ENCODE measurements at places on chromosomes 3 and 15.

DNA sequence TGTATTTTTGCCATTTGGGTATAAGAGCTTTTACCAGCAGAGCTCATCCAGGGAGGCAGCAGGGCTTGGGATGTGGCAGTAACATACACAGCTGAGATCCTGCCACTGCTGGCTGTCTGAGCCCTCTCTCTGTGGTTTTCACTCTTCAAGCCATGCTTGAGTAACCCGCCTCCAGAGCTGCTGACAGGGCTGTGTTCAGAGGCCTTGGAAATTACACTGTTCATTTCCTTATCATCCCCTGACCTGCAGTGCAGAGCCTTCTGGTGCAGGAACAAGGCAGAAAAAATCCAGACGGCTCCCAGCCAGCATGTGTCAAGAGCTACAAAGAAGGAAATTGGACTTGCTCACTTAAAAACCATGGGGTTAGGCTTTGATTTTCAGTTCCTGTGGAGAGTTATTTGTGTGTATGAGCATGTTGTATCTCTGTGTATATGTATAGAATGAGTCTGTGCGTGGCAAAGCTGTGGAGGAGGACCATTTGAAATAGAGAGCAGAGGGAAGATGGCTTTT lies 47.0 kb downstream of the ZNF609 start:
- DNase-seq: no peak

DNA sequence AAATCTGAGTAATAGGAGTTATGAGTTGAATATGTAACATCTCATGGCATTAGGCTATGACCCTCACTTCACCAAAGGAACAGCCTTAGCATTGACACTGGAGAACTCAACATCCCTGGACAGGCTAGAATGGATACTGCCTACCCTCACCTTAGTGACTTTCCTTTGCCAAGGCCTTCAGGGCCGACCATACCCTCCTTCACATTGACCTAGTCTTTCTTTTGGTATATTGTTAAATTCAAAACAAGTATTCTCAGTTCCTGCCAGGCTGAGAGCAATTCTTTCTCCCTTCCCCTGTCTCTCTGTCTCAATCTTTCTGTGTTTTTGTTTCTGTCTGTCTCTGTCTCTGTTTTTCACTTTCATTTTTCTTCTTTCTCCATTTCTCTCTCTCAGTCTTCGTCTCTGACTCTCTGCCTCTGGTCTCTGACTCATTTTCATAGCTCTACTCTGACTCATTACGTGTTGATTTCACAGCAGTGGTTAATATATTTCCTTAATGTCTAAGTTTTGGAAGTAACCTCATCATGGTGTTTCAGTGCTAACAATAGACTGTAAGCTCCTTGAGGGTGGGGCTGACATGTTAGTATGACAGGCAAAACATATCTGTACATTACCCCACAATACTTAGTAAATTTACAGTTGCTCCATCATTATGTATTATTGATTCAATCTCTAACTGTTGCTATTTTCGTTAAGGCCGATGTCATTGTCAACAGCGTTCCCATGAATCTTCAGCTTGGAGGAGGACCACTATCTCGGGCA lies 32.5 kb downstream of the PARP15 start:
- no peak for DNase-seq

DNA sequence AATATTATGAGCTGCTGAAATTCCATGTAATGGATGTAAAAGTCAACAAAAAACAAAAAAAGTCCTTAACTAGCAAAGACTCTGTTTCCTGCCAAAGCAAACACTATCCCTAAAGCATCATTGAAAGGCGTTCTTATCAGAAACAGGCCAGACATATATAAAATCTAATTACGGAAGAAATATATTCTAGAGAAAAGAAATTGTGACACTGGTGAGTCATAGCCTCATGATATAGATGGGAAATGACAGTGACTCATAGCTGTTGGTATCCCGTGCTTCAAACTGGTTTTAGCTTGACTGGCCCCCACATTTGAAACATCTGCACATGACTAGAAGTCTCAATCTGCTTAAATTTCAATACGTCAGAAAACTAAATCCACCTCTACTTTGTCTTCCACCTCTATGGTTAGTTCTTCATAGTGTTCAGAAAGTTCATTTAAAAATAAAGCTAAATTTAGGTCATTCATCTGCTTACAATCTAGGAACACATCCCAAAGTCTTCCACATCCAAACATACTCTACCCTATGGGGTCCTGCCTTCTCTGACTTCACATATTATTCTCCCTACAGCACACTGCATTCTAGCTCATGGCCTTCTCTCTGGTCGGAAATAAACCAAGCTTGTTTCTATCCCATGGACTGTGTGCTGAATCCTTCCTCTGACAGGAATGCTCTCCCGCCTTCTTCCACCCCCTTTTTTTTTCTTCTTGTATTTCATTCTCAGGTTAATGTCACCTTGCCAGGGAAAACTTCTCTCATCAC lies 456.3 kb upstream of the ARRDC4 start:
- no peak for DNase-seq

GRCh38 chr15:62021991-62022600 lies 38.2 kb downstream of the VPS13C start:
- no peak for DNase-seq

DNA sequence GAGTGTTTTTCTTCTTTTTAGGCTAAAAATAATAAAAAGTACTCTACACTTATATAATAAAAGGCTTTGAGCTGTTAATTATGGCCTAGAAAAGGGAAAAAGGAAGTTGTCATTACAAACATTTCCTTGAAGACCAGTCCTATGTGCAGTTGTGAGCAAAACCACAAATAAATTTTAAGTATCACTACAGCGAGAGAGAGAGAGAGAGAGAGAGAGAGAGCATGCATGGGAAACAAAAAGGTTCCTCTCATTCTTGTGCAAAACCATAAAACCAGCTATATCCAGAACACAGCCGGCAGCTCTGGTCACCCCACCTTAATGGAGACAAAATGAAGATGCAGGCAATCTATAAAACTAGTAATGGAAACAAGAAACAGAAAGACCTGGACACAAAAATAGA lies 33.6 kb downstream of the HEG1 start:
- no peak for DNase-seq

GRCh38 chr3:9730657-9731205 lies 804 bp upstream of the BRPF1 start:
- peak; percentile 84 for DNase-seq

GRCh38 chr3:6714962-6715361 lies 146.0 kb upstream of the GRM7 start:
- DNase-seq: no peak

DNA sequence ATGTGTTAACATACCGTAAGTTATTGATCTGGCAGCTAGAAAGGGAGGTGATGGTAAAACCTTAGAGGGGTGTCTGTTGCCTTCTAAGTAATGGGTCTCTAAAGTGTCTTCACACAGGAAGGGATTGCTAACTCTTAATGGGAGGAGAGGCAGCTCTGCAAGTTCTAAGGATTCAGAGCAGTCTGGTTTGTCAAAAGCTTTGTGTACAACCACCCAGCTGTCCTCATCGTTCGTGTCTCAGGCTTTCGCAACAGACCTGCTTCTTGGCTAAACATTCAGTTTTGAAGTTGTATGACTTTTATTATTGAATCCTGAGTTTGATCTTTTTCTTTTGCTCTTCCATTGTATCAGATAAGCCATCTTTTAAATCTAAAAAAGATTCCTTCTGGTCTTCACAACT lies 404.9 kb downstream of the SQOR start:
- DNase-seq: no peak

DNA sequence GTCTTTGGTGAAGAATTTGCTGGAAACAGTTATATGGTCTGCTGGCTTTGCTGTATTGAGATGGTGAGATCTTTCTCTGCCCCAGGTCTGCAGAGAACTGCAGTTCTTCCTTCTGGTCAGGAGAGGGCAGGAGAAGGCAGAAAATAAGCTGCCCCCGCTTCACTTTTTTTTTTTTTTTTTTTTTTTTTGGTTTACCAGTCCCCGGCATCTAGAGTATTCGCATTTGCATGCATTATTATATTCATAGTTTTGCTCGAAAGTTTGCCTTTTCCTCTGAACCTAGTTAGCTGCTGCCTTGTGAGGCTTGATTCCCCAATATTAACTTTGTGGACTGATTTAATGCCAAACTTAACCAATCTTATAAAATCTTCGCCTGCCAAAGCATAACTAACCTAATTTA lies 10.6 kb upstream of the PARL start:
- peak; percentile 45 for DNase-seq

GRCh38 chr3:138943724-138944653 lies 2.9 kb downstream of the FOXL2 start:
- DNase-seq: no peak

DNA sequence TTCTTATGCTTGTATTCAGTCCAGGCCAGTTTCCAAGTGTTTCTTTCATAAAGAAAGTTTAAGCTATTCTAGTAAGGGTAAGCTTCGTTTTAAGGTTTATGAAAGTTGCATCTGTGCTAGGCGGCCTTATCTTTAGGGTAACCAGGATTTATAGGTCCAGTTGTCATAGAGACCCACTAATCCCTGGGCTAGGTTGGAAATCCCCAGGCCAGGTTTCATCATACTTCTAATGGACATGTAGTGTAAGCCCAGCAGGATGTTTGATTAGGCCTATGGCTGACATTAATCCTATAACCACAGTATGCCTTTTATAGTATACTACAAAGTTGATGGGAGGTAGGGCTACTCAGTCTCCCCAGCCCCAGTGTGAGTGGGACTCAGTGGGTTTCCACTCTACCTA lies 312.4 kb downstream of the CACNA2D3 start:
- DNase-seq: no peak

GRCh38 chr3:97148931-97149330 lies 334.5 kb downstream of the EPHA6 start:
- no peak for DNase-seq

DNA sequence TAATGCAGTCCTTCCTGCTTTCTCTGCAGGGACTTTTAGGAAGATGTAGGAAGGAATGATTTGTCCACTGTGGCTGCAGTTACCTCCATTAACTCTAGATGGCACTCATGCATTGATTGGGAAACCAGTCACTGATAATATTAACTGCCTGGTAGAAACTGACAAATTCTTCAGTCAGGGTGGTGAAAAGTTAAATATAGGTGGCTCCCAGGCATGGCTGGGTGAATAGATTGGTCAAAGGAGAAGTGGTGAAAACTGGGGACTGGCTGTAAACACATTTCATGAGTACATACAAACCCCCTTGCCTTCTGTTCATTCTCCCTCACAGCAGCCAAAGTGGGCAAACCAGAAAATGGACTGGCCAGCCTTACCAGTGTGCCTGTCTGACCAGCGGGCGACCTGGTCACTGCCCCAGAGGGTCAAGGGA lies 333.4 kb downstream of the THSD4 start:
- peak; percentile 3 for DNase-seq

GRCh38 chr3:16802389-16802788 lies 82.4 kb upstream of the PLCL2 start:
- peak; percentile 41 for DNase-seq

DNA sequence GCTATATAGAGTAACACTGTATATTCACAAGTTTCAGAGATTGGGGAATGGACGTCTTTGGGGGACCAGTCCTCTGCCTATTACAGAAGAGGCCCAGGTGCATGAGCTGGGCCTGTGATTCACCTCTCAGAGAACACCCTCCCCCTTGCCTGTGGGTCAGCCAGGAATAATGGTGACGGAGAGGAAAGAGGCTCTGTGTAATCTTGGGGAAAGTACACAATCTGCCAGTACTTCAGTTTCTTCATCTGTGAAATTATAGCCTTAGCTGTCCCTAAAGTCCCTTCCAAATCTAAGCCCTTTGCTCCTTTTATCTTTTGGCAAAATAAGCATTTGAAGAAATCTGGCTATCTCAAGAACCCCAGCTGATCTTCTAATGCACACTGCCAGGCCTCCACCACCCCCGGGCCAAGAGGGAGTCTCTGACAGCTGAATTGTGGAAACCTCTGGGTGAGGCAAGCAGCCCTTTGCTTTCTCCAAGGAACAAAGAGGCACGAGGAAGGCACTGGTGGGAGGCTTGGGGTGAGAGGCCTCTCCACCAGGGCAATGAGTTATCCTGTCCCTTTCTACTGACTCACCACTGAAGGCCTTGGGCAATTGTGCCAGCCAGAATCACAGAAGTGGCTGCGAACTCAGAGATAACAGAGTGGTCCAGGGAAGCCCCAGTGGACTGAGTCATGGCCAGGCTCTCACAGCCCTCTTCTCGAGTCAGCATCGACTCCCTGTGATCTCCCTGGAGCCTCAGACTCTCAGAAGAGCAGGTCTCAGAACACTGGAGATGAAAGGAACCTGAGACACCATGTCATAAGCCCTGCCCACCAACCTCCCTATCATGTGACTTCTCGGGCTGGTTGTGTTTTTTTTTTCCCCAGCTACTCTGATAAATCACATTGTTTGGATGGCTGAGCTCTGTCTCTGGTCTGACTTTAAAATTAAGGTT lies 31.8 kb downstream of the CCNL1 start:
- no peak for DNase-seq

DNA sequence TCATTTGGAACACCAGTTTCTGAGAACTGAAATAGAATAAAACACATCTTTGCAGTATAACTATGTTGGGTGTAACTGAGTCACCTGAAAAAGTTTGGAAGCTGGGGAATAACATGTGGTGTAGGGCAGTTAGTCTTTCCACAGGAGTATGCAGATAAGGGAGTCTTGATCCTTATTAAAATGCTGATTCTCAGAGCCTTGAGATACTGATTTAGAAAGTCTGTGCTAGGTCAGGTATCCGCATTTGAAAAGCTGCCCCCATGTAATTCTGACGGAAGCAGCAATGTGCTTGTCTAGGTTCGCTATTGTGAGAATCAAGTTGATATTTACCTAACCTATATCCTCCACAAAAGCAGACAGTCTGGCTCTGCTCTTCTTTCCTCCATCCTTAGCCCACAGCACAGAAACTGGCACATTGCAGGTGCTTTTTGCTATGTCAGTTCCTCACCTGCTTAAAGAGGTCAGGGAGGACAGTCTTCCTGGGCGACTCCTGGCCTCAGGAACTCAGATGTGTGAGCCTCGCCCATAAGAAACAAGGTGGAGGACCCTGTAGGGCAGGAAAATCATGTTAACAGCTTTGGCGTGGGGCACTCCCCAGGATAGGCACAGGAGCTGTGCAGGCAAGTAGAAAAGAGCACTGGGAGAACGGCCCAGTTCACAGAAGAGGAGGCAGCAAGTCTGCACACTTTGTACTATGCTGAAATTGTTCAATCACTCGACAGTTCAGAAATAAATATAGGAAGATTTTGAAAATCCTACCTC lies 27.6 kb upstream of the SRPRB start:
- no peak for DNase-seq

- no peak for DNase-seq
Measured at GRCh38 chr3:100710261-100710968, 1.1 kb downstream of the TFG start.

- DNase-seq: no peak
Measured at GRCh38 chr15:73812806-73813465, 59.8 kb upstream of the INSYN1 start.

DNA sequence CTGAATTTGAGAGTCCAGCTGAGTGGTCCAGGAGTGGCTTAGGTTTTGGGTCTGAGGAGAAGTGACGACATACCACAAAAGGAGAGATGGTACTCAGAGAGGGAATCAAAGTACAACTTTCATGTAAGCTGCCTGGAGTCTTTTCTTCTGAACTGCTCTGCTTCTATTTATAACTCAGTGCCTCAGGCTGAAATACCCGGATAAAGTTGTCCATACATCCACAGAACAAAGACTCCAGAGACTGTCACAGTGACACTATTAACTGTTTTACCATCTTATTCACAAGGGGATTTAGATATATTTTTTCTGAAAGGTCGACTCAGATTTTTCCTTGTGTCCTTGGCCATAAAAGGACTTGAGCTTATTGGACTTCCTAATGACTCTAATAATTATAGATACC lies 264.3 kb upstream of the DNAJC19 start:
- no peak for DNase-seq
